RWPE2 (cell line): ENCODE measurements at places on chromosomes 2 and 18.

DNA sequence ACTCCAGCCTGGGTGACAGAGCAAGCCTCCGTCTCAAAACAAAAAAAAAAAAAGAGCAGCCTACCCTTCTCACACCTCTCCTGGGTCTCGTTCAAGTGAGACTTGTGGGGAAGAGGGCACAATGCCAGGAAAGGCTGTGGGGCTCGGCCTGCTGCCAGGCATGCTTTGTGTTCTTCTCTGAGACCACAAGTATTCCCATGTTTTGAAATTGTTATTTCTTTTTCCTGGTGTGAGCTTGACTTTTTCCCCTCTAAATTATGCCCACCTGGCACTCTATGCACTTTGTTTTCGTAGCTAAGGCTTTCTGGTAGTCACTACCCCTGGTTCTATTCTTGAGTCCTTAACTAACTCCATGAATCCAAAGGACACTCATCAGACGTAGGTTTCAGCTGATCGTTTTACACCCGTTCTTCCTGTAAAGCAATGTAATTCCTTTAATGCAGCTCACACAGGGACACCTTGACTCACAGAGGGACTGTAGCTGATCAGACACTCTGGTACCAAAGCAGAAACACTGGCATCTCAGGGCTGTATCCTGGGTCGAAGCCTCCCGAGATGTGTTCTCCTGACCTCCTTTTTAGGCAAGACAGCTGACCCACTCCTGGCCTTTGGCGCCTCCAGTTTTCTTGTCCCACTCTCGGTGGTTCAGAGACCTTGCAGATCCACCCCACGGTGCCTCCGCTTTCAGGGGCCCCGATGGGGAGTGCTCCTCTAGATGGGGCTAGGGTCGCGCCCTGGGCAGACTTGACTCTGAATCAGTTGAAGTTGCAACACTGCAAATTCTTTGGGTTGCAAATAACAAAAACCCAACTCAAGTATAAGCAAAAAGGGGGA is 193.3 kb upstream of the AGAP1 start:
- DNase-seq, result no peak

DNA sequence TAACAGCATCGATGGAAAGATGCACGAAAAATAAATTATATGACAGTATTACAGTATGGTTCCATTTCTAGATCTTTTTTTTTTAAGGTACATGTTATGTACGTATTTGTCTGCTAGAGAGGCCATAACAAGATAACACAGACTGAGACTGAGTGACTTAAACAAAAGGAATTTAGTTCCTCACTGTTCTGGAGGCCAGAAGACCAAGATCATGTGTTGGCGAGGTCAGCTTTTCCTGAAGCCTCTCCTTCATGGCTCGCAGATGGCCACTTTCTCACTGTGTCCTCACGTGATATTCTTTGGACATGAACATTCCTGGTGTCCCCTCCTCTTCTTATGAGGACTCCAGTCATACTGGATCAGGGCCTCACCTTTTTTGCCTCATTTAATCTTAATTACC is 177.4 kb downstream of the CAPN13 start:
- no peak for DNase-seq

DNA sequence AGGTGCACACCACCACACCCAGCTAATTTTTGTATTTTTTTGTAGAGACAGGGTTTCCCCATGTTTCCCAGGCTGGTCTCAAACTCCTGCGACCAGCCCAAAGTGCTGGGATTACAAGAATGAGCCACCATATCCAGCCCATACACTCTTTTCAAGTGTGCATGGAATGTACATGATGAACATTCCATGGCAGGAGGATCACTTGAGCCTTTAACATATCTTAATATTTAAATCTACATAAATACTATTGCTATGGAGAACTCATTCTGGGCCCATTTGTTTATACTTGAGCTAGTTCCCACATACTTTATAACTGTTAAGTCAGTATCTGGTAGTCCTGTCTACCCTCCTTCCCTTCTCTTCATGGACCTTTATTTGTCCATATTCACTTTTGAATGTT is 48.4 kb downstream of the RPE start:
- no peak for DNase-seq

GRCh38 chr18:59833785-59834184 is 66.0 kb upstream of the PMAIP1 start:
- DNase-seq, result no peak

GRCh38 chr2:15557887-15558311 is 3.2 kb downstream of the NBAS start:
- no peak for DNase-seq

DNA sequence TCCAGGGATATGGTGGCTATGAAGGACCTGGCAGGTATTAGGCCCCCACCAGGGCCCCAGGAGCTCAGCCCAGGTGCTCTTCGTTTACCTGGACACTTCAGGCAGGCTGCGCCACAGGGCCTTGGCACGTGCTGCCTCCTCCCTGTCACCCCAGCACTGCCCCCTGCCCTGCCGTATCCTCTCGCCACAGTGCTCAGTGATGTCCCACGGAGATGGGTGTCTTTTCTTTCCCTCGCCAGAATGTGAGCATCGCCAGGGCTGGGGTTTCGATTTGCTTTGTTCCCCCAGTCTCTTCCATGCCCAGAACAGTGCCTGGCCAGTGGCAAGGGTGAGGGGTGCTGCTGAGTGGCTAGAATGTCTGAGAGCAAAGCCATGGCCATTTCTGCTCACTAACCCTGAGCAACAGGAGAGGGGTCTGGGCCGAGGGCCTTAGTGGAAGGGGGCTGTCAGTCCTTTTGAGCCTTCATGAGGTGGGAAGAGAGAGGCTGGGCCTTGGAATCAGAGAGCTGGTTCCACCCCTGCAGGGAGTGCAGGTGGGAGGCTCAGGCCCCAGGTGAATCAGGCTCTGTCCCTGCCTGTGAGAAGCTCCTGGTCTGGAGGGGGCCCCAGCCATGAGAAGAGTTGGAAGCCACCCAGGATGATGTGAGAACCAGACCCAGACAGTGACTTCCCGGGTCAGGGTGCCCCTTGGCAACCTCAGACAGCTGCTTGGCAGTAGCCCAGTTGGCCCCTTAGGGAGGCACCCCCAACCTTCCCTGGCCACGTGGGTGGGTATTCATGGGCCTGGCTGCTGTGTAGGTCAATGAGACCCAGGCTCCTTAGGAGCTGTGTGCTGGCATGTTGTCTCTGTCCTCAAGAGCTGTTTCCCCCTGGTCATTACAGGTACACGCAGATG is 129.9 kb upstream of the HS6ST1 start:
- DNase-seq, result peak; percentile 34

- no peak for DNase-seq
These were observed 25.7 kb downstream of the BCL11A start for GRCh38 chr2:60527762-60528161.

- no peak for DNase-seq
These were observed 36.3 kb upstream of the MBP start for GRCh38 chr18:77168811-77169311.

- DNase-seq, result no peak
These were observed 45.5 kb downstream of the DPP4 start for GRCh38 chr2:162028511-162028910.

- no peak for DNase-seq
These were observed 25.3 kb upstream of the MFSD6 start for GRCh38 chr2:190382851-190383250.

DNA sequence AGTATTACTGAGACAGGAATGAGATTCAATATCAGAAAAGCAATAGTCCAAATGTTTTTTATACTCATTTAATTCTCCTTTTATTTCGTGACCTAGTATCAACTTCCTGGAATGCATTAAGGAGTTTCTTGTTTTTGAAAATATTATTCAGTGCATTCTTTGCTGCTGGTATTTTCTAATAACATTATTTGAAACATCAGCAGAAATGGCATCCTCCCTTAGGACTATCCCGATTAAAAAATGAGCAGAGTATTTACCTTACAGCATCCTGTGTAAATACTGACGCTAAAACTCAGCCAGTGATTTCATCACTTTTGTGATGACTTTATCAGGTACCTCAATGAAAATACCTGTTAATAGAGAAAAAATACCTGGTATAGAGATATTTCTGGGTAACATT is 16.3 kb downstream of the COL4A3 start:
- DNase-seq, result no peak

DNA sequence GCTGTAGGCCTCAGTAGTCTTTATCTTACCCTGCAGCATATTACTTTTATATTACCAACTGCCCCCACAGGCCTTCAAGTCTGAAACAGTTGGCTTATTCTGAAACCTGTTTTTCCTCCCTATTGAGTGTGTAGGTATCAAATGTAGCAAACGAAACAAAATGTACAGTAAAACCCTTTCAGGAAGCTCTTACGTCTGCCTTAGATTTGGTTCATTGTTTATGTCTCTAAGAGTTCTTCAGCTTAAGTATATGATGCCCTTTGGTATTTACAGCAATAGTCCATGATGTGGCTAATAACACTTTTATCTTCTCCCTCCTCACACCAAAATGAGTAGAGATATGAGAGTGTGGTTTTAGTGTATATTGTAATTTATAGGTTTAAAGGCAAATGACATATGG is 108.8 kb downstream of the DOCK10 start:
- DNase-seq, result no peak

DNA sequence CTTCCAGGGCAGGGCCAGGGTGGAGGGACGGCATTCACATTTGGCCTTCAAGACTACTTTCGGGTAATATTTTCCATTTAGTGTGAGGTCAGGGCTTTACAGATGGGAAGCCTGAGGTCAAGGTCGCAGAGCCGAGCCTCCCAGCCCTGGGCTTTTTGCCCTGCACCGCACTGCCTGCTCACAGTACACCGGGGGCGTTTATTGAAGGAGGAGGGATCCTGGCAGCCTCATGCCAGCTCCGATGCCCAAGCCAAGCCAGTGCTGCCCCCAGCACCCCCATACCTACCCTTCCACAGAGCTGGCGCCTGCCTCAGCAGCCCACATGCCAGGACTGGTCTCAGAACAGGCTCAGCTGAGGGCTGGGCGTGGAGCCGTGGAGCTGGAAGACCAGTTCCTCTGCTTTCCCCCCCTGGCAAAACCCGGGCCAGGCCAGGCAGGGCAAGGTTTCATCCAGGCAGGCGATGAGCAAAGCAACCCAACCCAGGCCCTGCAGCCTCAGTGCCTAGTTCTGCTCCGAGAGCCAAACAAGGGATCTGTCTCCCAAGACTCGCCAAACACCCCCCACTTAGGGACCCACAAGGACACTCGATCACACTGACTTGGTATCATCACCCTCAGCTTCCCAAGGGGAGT is 11.9 kb downstream of the SDC1 start:
- peak; percentile 97 for DNase-seq

- DNase-seq, result peak; percentile 67
These were observed 87.9 kb downstream of the OSBPL6 start for GRCh38 chr2:178282075-178282815.

DNA sequence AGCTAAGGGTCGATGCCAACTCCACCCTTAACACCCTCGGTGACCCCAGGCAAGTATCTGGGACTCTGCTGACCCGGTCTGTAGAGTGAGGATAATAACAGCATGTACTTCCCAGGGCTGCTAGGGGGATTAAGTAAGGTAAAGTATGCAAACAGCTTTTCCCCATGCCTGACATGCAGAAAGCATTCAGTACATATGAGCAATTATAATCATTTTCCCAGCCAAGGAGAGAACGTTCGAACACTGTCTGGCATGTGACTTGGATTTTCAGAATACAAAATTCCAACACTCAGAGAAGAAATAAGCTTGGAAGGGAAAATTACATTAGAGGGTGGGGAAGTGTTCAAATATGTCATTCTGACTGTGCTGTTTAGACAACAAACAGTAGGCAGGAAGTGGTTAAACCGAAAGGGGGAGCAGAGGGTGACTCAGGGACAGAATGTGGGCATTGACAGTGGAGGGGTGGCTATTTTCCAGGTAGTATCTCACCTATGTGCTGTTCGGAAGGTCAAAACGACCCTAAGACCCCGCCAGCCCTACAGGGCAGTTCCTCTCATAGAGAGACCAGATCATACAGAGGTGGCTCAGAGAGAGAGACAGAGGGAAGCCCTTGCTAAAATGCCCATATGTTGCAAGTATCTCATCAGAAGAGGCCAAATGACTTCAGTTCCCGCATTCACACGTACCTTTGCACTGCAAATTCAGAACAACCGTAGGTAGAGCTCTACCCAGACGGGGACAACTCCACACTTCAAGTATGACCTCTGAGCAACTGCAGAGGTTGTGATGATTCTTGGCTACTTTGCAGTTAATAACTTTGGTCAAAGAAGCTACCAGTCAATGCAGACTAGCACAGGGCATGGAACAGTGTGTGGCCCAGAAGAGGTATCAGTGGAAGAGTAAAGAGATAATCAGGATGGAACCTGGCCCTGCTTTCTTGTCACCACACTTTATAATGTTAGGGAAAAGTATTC is 14.8 kb downstream of the ASPRV1 start:
- no peak for DNase-seq

DNA sequence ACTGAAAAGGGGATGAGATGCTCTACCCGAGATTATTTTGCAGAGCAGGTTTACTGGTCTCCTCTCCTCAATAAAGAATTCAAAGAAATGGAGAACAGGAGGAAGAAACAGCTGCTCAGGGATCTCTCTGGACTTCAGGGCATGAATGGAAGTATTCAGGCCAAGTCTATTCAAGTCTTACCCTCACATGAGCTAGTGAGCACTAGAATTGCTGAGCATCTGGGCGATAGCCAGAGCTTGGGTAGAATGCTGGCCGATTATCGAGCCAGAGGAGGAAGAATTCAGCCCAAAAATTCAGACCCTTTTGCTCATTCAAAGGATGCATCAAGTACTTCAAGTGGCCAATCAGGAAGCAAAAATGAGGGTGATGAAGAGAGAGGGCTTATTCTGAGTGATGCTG is 60.0 kb downstream of the PIKFYVE start:
- DNase-seq, result no peak

DNA sequence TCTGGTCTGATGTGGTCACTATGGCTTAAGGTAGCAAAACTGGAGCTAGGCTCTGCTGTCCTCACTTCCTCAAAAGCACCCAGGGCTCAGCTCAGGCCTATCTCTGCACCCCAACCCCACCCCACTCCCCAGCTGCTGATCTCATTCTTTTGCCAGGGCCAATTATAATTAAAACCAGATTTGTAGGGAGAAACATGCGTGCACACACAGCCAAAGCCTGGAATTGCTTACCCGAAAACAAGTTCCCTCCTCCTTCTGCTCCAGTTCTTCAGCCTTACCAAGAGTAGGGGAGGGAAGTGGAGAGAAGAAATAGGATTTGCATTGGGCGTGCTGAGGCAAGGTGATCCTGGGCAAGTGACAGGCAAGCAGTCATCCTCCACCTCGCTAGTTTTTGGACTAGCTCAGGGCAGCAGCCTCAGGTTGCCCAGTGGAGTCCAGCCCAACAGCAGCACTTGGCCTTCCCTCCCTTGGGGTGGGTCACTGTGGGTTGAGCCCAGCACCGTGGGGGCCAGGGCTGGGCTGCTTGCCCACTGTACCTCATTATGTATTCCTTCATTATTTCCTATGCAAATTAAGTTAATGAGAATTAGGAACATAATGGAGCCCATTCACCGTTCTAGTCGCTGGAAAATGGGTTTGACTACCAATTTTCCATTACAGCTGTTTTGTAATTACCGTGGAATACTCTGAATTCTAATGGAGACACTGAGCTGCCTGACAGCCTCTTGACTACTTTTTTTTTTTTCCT is 199.1 kb upstream of the CELF4 start:
- no peak for DNase-seq

DNA sequence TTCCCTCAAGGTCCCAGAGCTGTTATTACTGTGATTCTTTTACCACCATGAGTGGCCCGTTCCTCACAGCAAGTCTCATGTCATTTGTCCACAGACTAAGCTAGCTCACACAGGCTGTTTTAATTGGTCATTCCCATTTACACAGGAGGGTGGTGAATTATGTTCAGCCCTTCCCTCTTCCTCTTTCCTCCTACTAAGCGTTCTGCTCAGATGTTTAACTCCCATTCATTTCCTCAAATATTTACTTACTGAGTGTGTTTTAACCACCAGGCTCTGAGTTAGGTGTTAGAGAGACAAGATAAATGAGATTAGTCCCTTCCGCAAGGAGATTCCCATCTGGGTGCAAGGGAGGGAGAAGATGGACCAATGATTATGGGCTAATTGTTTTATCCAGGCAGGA is 403.6 kb upstream of the ACVR2A start:
- no peak for DNase-seq
